Stimulated activated CD4-positive, alpha-beta T cell treated with anti-CD3 and anti-CD28 coated beads, Interleukin-12 subunit alpha, Interleukin-12 subunit beta, amount 100 ng/mL, for 4 hours (primary cell): ENCODE measurements at places on chromosomes 2 and 18.

GRCh38 chr18:75959150-75959549 lies 531.6 kb upstream of the SMIM21 start:
- no peak for DNase-seq

GRCh38 chr18:47075098-47075883 lies 39.9 kb upstream of the ELOA2 start:
- DNase-seq: no peak

DNA sequence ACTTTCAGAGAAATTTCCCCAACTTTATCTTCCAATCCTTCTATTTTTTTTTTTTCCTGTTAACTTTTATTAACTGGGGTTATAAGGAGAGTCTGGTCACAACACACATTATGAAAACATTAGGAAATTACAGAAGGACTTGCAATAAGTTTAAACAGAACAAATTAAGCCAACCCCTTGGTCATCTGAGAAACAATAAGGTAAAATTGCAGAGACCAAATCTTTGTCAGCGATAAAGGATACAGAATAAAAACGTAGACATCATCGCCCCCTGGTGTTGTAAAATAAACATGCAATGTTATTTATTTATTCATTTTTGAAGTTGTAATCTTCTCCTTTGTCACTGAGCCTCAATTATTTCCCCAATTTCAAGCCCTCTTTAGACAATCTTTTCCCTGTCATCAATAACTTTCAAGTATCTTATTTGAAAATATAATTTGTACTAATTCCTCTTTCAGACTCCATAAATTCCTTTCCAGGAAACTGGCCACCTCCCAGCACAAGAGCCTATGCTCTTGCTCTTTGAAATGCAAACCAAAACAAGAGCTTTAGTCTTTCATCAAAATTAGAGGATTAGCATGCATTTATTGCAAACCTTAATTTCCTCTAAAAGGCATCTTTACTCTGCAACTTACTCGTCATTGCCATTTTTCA lies 19.5 kb downstream of the G6PC2 start:
- no peak for DNase-seq

DNA sequence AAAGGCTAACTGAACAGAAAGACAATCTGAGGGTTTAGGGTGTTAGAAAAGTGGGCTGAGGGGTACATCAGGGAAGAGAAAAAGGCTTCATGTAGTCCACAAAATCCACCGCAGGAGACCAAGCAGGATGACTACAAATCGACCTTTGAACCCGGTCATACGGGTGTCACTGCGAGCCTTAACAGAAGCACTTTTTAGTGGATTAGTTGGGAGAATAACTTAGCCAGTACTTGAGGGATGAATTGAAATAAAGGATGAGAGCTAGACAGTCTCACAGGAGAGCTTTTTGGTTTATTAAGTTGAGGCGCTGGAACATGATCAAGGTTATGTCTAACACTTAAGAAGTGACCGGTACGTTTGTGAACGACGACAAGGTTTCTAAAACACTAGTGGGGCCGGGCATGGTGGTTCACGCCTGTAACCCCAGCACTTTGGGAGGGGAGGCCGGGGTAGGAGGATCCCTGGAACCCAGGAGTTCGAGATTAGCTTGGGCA lies 217.7 kb downstream of the MCFD2 start:
- DNase-seq: no peak

DNA sequence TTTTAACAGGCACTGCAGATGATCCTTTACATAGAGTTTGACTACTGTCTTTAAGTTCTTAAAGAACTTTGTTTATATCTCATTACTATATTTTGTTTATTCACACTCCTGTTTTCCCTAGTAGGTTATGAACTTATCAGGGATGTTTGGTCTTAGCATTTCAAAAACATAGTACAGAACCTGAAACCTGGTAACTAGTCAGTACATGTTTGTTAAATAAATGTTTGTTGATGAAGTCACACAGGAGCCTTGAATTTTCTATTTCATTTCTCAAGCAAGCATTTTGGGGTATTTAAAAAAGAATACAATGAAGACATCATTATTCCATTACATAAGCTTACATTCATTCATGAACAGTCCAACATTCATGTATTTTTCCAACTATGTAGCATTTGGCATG lies 280.3 kb upstream of the ZSWIM2 start:
- DNase-seq: no peak

- DNase-seq: no peak
These were observed 126.9 kb upstream of the DLGAP1 start for GRCh38 chr18:4581966-4582365.

GRCh38 chr2:25131567-25132298 lies 36.6 kb downstream of the POMC start:
- peak; percentile 28 for DNase-seq

DNA sequence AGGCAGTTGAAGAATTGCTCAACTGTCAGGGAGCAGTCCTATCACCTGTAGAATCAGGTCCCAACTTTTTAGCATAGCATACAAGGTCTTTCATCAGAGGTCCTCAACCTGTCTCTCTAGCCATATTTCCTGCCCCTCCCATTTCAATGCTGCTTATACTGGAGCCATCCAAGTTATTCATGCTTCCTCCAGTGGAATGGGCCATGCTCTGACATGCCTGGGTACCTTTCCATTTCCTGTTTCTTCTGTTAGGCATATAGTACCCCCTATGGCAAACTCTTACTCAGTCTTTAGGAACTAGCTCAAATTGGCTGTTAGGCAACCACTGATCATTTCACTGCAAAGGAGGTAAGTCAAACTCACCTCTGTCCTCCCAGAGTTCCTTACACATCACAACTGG lies 51.0 kb upstream of the ABCA12 start:
- DNase-seq: no peak

- DNase-seq: no peak
These were observed 1.3 kb downstream of the CERS6 start for GRCh38 chr2:168457190-168457895.

DNA sequence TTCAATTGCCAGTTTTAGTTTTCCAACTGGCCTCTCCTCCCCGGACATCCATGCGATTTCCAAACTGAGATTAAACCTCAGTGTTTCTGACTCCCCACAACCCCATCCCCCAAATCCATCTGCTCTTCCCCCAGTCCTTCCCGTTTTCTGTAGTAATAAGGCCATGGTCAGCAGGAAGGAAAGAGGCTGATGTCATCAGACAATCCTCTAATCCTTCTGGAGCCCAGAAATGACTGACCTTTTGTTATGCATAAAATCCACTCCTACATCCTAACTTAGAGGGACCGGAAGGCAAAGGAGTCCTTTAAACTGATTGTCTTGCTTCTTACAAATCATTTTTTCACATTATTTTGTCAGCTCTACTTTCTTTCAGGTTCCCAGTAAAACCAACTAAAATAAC lies 155.8 kb downstream of the INO80D start:
- DNase-seq: no peak

DNA sequence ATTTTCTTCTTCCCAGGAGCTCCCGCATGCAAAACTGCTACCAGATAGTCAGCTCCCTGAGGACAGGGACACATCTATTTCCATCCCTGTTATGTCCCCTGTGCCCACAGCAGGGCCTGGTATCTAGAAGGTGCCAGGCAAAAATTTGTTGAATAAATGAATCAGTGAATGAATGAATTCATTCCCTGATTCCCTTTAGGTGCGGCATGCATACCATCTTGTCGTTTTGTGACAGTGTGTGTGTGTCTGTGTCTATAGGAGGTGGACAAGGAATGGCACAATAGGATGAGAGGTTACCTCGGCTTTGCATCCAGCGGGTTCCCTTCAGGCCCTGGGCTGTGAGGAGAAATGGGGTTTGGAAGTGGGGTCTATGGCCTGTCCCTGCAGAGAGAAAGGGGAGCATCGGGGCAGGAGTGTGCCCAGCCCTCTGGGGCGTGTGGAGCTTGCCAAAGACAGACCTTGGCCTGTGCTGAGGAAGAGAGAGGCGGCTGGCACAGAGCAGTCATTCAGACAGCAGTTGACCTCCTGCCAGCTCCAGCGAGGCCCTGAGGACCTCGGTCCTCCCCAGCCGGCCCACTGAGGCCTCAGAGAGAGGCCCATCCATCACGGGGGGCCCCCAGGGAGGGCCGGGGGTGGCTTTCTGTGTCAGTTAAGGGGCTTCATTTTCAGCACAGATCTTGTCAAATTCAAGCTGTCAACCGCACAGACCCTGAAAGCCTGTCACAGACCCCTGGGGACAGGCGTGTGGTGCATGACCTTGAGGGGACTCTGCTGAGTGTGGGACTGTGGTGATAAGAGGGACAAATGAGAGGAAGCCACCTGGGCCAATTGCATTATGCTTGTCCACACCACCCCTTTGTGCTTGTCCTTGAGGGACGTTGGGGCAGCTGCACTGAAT lies 125.9 kb upstream of the CXCR4 start:
- DNase-seq: no peak

DNA sequence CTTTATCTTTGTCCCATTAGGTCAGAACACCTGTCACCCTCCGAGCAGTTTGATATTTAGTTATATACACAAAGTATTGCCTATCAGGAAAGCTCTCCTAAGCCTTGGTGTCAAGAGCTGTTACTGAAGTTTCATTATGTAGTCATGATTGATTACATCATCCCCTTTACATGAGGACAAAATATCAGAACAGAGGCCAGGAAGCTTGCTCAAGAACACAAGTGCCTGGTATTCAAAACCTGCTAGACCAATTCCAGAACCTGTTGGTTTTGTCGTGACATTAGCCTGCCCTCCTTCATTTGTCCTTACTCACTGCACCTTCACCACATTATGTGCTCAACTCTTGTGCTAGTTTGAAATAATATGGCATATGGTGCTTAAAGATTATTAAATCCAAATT lies 377.1 kb downstream of the CDH19 start:
- no peak for DNase-seq

GRCh38 chr2:146584316-146584715 lies 1260.5 kb upstream of the ACVR2A start:
- no peak for DNase-seq

GRCh38 chr2:235665661-235666212 lies 171.9 kb downstream of the AGAP1 start:
- no peak for DNase-seq

DNA sequence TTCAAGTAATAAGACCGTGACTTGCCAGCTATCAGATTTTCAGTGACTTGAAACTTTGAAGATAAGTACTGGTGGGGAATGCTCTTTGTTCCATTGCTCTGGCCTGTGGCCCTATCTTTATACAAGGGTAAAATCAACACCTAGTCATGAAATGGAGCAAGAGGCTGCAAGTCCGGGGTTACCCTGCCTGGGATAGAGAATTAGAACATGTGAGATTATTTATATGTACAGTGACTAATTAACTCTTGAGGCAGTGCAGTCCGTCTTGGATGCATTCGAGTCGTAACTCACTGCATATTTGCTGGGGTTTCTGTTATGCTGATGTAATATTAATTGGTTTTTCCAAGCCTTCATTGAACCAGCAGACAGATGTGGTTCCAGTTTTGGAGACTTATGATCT lies 105.8 kb upstream of the LYPD6 start:
- DNase-seq: no peak

- no peak for DNase-seq
These were observed 111.2 kb upstream of the HDAC4 start for GRCh38 chr2:239512054-239512453.

- no peak for DNase-seq
These were observed 78.7 kb downstream of the LONRF2 start for GRCh38 chr2:100243631-100244030.
